Thyroid gland (tissue), 4 donors: ENCODE measurements at places on chromosomes 7 and 10. TPM values are rescaled to one million over a fixed set of nuclear protein-coding genes. Genes with fewer than 3 reads are reported as not detected.

EPHB4 gene
- 27.9 TPM for total RNA-seq

- no peak for DNase-seq
- no peaks in the 10 kb centered on the region for H3K27me3 ChIP-seq
- no peaks in the 10 kb centered on the region for H3K36me3 ChIP-seq
- no peak overlapping the region for H3K4me3 ChIP-seq
- peak overlapping the region; percentile 59 for H3K27ac ChIP-seq
Measured at GRCh38 chr10:12391206-12391605, 41.9 kb downstream of the CAMK1D start.

DNA sequence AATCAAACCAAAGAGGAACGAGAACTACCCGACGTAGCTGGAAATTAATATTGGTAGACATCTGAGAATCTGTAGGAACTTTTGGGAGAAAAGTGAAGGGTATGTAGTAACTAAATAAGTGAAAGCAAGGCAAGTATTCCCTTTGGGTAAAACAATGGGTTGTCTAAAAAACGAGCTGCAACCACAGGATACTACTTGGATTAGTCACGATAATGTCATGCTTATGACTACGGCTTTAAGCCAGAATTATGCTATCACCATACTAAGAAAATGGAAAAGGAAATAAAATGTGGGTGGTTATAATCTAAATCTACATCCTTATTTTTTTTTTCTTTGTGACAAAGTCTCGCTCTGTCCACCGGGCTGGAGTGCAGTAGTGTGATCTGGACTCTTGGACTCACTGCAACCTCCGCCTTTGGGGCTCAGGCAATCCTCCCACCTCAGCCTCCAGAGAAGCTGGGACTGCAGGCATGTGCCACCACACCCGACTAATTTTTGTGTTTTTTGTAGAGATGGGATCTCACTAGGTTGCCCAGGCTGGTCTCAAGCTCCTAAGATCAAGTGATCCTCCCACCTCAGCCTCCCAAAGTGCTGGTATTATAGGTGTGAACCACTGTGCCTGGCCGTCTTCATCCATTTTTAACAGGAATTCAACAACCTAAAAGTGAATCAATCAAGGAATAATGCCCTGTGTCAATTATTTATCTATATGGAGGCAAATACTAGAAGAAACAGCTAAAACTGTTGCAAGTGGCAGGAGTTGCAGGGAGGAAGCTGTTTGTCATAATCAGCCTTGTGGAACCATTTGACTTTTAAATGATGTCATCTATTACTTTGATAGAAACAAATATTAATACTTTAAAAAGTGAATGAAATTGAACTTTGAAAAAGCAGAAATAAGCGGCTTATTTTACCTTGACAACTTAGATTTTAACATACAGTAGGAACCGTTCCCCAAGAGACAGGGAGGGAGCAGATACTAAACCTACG is 189.3 kb downstream of the PRPF18 start:
- DNase-seq = no peak
- H3K27me3 ChIP-seq = no peaks in the 10 kb centered on the region
- H3K27ac ChIP-seq = no peak overlapping the region
- H3K36me3 ChIP-seq = no peaks in the 10 kb centered on the region
- H3K4me1 ChIP-seq = no peaks in the 10 kb centered on the region

- peak; percentile 26 for DNase-seq
- no peaks in the 10 kb centered on the region for H3K27me3 ChIP-seq
- H3K4me3 ChIP-seq = no peak overlapping the region
Measured at GRCh38 chr7:158043551-158044481, 543.8 kb downstream of the PTPRN2 start.

ACSL5 gene
- 8.1 TPM for total RNA-seq
